Hematopoietic multipotent progenitor cell (in vitro differentiated cells): ENCODE measurements at places on chromosomes 3 and 15.

GRCh38 chr15:82849556-82850512 lies 40.4 kb downstream of the WHAMM start:
- no peak for DNase-seq

DNA sequence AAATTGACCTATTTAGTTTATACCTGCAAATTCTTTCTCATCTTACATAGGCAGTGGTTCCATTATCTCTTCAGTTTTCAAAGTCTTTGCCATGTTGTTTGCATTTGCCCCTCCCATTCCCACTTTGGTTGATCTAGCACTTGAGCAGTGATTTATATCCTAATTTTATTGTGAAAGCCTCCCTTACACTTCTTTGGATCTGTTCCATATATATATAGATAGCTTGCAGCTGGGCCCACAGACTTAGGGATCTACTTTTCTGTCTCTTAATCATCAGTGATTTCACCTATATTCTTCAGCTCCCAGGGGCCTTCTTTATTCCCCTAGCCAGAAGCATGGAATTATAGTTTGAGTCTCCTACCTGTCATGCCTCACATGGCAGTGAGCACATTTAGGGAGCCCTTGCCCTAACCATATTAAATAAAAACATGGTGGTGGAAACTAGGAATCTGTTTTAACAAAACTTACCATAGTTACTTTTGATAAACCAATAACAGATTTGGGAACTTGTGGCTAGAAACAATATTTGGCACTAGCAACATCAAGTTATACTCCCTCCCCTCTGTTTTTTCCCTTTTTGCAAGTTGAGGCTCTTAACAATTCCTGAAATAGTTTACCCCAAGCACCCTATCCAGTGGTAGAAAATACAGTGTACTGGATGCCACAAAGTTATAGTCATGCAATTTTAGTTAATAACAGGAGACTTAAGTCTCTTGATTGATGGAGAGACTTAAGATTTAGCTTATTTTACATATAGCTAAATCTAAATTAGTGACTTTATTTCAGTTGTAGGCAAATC lies 41.7 kb downstream of the ARIH1 start:
- no peak for DNase-seq

GRCh38 chr3:37423825-37424224 lies 249.4 kb upstream of the LRRFIP2 start:
- no peak for DNase-seq

- no peak for DNase-seq
Observed at GRCh38 chr3:173128633-173129032, 12.4 kb downstream of the SPATA16 start.

DNA sequence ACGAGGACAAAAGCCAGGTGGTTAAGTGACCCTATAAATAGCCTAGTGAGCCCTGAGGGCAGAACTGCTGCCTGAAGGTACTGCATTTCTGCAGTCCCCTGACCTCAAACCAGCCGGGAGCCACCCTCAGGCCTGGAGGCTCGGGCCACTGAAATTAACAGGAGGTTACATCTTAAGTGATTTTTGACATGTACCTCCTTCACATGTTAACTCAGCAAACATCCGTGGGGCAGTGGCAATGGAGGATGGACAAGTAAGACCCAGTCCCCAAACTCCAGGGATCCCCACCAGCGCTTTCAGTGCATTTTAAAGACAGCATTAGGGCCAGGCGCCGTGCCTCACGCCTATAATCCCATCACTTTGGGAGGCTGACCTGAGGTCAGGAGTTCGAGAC lies 26.2 kb downstream of the PSTPIP1 start:
- no peak for DNase-seq

DNA sequence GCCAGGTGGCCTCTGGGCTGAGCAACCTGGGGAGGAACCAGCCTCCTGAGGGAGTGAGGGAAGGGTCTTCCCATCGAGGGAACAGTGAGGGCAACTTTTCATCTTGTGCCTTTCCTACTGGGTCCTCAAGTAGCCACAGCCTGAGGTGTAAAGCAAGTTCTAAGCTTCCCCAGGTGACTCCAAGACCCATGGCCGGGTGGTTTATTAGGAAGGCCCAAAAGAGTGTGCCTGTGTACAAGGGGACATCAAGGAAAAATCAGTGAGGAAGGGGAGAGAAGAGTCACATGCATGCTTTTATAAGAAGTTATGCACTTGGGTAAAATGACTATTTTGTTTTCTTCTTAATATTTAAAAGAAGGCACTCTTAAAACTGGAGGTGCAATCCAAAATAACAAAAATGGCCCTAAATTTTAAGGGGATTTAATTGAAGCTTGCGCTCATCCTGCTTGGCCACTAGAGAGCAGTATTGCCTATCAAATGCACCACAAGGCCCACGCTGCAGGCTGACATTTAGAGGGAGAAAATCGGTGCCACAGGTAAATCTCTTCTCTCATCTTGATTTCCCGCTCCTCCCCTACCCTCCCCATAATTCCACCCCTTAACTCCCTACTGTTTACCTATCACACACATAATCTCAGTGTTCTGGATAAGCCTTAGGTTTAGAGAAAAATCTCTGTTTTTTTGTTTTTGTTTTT lies 6.7 kb downstream of the NANOGP8 start:
- no peak for DNase-seq

- no peak for DNase-seq
Observed at GRCh38 chr3:100368441-100368840, 32.4 kb downstream of the TOMM70 start.

DNA sequence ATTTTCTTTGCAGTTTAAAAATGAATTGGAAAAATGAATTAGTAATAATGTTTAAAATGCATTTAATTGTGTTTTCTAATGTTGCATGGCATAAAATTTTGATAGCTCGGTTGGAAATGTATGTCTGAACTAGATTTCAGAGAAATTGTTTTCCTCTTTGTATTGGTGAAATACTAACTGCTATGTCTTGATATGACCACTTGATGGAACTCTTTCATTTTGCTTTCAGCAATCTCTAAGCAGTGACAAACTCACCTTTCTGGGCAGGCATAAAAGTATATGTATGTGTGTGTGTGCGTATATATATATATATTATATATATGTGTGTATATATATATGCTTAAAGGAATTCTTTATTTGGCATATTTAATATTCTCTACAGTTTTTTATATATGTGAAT lies 239.3 kb upstream of the ZNF717 start:
- DNase-seq: no peak

DNA sequence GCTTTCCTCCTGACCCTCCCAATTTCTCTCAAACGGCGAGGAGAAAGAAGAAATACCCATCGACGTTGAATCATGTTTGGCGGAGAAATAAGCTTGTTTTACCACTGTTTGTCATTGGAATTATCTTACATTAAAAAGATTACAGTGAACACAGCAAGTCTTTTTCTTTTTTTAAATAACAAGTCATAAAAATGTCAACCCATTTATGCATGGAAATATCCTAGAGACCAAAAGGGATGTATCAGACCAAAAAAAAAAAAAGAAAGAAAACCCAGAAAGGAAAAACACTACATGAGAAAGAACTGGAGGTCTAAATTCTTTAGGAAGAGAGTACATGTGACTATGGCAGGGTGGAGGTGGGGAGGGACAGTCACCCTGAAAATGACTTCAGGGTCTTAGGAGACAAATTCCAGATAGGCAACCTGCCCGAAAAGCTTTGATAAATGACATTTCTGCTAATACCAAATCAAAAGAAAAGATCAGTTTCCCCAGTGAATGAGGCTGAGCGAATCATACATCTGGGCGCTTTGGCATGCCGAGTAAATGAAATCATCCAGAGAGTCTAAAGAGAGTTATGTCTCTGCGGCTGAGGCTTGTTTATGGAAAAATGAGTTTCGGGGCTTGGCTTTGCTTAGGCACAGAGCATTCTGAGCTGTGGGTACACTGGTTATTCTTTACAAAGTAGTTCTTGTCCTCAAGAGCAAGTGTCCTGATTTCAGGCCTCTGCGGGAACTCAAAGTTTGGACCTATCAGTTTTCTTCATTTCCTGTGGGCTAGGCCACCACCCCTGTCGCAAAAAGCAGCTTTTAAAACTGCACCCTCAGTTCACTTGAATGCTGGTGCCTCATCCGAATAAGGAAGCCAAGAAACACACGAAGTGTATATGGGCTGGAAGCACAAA lies 110.1 kb upstream of the TGFBR2 start:
- no peak for DNase-seq

- no peak for DNase-seq
Observed at GRCh38 chr15:73323374-73323955, 45.3 kb downstream of the HCN4 start.

DNA sequence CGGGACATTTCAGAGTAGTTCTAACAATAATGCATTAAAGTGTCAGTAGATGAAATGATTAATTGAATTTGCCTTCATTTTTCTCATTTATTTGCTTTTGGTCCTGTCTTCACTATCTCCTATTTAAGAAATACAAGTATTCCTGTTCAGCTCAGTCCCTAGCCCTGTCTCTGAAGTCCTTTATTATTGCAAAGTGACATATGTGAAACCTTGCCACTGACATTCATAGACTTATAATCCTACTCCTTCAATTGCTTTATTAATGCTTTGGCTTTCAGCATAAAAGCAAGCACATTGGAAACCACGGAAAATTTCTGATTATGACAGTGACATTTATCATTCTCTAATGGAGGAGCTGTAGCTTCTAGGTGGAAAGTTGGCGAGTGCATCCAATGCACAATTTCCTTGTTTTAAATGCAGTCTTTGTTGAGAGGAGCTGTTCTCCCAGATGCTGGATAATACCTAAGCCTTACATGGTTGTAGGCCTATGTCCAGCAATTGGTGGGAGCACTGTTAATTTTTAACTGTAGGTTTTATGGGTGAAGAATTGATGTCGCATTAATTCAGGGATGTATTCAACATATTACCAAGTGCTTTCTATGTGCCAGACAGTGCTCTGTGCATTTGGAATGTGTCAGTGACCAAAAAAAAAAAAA lies 337.8 kb downstream of the FEZF2 start:
- DNase-seq: no peak

DNA sequence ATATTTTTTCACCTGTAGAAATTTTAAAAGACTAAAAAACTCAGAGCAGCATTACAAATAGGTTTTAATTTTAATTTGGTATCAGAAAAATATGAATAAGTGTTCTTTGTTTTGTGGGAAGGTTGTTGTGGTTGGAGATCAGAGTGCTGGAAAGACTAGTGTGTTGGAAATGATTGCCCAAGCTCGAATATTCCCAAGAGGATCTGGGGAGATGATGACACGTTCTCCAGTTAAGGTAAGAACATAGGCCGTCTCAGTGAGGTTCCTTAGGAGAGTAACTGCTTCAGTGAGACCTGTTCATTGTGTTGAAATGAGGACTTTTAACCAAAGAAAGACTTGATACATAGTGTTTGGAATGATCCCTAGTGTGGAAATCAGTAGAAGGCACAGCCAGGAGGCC lies 44.8 kb downstream of the OPA1 start:
- DNase-seq: no peak

DNA sequence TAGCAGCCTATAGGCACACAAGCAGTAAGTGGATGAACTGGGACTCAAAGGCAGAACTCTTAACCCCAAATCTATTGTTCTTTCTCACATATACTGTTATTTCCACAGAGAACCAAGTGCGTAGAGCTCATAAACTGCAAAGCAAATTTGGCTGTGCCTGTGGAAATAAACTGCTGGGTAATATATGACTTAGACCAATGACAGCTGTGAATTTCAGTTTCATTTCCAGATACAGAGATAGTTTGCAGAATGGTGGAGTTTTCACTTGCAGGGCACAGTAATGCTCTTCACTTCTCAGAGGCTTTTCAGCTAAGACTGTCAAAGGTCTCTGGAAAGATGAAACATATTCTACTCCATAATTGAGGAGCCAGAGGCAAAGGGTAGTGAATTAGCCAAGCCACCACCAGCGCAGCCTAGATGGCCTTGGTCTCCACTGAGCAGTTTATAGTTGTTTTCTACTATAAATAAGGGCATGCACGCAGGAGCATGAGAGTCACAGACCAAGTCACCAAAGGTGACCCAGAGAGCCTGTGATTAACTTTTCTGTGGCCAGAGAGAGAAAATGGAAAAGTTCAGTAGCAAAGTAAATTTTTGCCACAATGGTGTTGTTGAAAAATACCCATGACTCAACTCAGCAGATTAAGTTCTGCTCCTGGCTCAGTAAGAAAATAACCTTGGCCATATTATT lies 180.7 kb upstream of the GRM7 start:
- no peak for DNase-seq

GRCh38 chr3:138127636-138128365 lies 4.4 kb downstream of the A4GNT start:
- no peak for DNase-seq

DNA sequence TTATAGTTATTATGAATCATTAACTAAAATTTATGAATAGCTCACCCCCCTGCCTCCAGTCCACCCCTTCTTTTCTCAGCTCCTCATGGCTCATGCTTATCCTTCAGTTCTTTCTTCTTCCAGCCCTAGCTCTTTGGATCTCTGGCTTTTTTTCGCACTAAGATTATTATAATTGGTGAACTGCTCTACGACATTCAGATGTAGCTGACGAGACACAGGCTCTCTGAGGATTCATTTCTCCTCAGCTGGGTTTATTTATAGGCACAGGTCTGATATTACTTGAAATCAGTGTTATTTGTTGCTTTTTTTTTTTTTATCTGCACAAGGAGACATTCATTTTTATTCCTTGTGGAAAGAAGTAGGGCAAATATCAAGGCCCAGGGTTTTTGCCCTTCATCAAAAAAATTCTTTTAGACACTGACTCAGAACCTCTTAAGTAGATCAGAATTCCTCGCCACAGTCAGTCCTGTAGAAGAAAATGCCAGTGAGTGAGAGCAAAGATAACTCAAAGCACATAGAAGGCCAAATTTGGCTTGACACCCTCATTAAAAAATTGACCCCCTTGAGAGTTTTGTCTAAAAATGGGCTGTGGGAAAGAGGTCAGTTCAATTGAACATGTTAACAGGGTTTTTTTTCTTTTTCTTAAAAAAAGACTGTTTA lies 106.6 kb downstream of the MYH15 start:
- DNase-seq: no peak

GRCh38 chr3:104102386-104102785 lies 1264.3 kb upstream of the ALCAM start:
- peak; percentile 31 for DNase-seq

GRCh38 chr3:144296808-144297207 lies 325.2 kb downstream of the DIPK2A start:
- no peak for DNase-seq

GRCh38 chr15:68423359-68424296 lies 8.3 kb downstream of the ITGA11 start:
- DNase-seq: no peak

- DNase-seq: no peak
Observed at GRCh38 chr15:25624504-25625177, 185.8 kb upstream of the UBE3A start.

- DNase-seq: no peak
Observed at GRCh38 chr3:111998636-111999483, at the start of gene TAGLN3. Gene TAGLN3, plus strand, starts transcription at chr3:111998922. Its CDS starts 501 bp downstream, at chr3:111999423.

DNA sequence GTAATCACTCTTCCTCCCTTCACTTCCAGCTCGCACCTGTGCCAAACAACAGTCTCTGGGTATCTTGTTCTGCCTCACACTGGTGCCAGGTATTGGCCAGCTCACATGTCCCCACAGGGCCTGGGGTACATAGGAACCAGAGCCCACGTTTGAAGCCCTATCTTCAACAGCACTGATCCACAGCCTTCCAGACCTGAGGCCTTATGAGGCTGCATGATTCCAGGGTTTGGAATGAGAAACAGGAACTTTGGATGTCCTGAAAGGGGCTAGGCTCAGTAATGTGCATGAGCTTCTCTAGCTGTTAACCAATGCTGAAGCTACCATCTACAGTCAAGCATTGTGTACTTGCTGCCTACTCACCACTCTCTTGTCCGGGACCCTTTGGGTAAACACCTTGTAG lies 92.4 kb downstream of the GPR156 start:
- no peak for DNase-seq

- DNase-seq: no peak
Observed at GRCh38 chr3:65425880-65426279, 612.8 kb downstream of the MAGI1 start.
